ENCODE measurements at places on chromosomes 6 and 20.

DNA sequence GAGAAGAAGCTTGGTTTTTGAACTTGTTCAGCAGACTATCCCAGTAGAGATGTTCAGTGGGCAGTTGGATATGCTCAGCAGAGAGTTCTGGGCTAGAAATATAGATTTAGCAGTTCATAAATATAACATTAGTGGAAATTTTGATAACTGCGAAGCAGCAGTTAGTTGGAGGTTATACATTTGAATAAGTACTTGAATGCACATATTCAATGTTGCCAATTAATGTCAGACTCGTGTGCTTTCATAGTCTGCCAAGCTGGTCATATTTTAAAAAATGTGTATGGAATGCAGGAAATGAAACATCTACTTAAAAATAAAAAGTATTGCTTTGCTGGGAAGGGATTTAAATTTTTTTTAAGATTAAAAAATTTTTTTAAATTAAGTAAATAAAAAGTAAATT lies 92.5 kb upstream of the E2F3 start:
- DNase-seq = no peak

GRCh38 chr20:14955399-14955798 lies 618.0 kb upstream of the FLRT3 start:
- DNase-seq = no peak

DNA sequence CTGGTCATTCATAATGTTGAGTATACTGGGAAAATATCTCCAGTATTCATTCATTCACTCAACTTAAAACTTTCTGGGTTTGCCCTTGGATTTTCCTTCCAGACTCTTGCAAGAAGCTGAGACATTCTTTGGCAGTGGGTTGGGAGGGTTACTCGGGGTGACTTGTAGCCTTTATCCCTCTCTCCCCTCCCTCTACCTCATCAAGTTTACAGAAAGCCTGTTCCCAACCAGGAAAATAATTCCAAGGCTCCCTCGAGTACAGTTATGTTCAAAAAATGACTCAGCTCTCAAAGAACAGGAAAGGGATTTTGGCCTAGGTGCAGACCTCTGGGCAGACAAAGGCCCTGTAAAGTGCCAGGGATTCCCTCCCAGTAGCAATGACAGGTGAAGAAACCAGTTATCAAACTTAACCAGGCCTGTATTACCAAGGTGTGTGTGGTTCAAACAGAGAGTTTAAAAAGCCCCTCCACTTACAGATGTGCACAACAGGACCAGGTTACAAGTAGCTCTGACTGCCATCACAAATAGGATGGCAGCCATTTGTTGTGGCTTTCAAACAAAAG lies 22.2 kb downstream of the FKBP1A start:
- DNase-seq = no peak

DNA sequence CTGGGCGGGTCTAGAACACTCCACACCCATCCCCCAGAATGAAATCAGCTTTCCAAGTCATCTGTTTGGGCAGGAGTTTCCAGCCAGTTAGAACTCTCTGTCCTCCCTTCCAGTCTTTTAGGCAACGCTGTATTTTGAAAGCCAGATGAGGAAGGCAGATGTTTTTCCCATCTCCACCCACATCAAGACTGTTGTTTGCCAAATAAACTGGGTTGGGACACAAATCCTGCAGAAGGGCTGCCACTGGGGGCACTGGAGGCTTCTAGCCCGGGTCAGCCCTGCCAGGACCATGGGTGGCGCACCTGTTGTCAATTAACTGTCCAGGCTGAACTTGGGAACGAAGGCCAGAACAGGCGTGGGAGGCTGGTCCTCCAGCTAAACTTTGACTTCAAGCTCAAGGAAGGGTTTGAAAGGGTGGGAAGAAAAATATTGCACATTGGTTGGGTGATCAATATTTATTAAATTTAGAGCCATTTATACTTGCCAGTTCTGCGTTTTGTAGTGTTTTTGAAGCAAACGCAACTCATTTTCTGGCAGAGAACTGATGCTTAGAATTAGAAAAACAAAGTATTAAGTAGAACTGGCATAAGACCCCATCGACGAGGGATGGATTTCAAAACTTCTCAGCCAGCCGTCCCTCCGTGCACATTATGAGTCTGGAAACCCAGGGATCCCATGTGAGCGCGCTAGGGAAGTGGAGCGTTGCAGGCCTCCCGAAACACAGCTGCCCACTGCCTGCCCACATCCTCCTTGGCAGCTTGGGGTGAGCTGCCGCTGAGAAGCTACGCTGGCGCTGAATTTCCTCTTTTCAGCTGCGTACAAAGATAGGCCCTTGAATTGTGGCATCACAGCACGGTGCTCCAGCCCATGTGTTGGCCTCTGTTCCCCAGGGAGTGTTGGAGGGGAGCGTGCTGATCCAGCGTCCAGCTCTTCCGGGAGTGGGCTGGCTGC lies 297.4 kb downstream of the QKI start:
- no peak for DNase-seq

DNA sequence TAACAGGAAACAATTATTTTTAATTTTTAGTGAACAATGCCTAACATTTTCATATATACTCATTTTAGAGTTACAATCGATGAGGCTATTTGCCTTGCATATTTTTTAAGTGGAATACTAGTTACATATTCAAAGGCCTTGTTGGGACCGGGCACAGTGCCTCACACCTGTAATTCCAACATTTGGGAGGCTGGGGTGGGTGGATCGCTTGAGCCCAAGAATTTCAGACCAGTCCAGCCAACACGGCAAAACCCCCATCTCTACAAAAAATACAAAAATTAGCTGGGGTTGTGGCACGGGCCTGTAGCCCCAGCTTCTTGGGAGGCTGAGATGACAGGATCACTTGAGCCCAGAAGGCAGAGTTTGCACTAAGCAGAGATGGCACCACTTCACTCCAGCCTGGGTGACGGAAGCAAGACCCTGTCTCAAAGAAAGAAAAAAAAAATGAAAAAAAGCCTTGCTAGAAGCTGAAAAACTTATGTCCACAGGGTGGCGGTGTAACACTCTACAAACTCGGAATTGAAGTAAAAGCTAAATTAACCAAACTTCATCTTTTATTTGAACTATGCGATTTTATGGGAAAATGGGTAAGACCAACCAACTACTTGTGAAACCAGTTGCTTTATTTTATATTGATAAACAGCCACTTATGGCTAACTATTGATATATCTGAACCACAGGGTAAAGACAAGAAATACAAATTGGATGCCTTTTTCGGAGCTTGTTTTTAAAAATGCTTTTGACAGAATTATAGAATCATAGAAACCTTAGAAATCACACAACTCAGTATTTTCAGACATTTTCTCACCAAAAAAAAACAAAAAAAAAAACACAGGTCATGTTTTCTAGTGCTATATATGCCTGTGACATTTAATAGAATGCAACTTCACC lies 24.1 kb upstream of the ROS1 start:
- DNase-seq = peak; percentile 39

DNA sequence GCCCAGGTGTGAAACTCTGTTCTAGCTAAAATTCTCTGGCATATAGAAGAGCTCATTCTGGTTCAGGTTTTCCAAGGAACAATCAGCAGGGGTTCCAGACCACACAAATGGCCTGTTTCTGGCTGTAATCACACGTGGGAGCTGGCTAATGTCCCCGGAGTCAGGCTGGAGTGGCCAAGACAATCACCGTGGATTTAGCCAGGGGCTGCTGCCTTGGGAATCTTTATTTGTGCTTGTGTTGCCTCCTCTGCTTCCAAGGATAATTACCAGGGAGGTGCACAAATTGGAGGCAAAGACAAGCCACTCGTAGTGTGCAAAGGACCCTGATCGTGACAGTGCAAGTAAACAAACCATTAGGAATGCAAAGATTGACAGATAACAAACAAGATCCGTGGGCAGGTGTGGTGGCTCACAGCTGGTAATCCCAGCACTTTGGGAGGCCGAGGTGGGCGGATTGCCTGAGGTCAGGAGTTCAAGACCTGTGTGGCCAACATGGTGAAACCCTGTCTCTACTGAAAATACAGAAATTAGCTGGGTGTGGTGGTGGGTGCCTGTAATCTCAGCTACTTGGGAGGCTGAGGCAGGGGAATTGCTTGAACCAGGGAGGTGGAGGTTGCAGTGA lies 77.3 kb downstream of the KCNB1 start:
- DNase-seq = no peak

DNA sequence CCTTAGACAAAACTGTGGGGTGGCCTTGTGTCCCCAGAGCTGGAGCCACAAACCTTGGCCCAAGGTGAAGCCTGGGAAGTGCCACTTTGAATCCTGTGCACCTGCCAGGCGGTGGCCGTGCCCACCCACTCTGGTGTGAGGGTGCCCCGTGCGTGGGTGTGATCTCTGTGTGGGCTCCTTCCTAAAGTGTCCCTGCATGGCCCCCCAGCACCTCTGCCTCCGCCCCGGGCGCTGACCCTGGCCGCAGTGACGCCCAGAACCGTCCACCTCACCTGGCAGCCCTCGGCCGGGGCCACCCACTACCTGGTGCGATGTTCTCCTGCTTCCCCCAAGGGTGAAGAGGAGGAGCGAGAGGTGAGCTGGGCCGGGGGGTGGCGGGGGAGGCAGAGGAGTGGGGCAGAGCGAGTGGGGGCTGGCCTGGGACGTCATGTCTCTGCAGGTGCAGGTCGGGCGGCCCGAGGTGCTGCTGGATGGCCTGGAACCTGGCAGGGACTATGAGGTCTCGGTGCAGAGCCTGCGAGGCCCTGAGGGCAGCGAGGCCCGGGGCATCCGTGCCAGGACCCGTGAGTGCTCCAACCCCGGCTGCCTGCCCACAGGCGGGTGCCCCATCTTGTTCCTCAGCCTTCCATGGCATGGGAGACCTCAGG lies 18.3 kb downstream of the COL20A1 start:
- no peak for DNase-seq

GRCh38 chr20:43900496-43900895 lies 14.2 kb upstream of the TOX2 start:
- no peak for DNase-seq

GRCh38 chr6:134373282-134373922 lies 55.5 kb upstream of the SGK1 start:
- peak; percentile 39 for DNase-seq

DNA sequence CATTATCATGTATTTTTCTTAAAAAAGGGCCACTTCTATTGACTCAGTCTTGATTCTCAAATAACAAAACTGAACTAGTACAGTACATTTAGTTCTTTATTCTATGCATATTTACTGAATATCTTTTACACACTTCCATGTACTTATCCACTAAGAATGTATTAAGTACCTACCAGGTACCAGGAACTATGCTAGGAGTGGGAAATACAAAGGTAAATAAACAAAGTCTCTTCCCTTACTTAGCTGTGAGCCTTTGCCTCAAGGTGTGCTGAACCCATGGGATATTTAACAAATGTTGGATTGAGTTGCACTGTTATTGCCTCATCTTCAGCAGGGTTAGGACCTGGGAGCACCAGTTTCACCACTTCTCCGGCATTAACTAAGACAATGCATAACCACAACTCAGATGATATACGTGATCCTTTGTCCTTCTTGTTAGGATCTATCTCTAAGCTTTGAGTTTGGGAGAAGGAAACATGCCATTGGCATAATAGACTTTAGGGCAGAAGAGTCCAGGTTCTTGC lies 533.9 kb downstream of the TFAP2B start:
- DNase-seq = no peak

GRCh38 chr6:106659859-106660258 lies 30.5 kb downstream of the QRSL1 start:
- no peak for DNase-seq

DNA sequence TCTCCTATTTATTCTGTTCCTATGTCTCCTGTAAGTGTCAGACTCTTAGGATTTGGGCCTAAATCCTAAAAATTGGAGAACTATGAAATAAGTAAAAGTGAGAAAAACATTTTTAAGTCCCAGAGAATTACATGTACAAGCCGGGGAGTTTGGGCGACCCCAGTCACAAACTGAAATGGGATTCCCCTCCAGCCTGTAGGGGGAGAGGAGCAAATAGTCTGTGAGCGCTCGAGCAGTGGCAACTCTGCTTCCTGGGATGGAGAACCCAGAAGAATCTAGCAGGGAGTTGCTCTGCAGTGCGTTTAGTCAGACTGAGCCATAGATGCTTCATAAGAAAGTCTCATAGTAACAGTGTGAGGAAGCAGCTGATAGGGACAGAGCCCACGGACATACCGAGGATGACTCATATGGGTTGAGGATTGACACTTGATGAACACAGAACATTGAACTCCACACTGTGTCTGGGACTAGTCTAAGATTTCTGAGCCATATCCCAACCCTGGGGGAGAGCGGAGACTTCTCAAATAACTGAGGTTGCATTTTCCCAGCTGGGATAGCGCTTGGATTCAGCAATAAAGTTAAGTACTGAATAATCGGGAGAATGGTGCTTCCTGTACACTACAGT lies 437.2 kb downstream of the BCKDHB start:
- no peak for DNase-seq

- no peak for DNase-seq
Measured at GRCh38 chr6:164075981-164076615, 661.6 kb downstream of the QKI start.

DNA sequence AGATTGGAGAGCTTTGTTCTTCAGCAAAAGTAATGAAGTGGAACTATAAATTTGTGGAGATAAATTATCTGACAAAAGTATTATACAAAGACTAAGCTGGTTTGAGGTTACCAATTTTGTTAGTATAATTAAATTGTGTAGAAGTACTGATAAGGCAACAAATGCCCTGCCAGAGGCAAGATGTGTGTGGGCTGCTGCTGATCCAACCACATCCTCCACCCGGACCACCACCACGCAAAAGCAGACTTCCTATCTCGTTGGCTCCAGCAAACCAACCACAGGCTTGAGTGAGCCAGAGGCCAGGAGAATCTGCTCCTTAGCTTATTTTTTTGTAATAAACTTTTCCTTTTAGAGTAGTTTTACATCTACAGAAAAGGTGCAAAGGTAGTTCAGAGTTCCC lies 1.1 kb upstream of the MYLK4 start:
- no peak for DNase-seq

DNA sequence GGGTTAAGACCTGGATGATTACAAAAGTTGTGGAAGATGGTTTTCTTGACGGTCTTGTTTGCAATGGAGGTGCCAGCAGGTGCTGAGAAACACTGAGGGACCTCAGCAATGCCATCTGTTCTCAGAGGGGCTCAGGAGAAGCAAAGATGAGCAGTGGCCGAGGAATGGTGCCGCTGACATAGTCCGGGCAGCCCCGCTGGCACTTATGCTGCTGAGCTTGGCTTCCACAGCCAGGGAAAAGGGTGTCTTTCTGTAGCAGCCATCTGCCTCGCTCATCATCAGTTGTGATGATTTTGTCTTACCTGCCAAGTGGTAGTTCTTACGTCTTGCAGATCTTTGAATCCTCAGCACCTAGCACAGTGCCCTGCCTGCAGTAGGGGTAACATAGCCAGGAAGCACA lies 55.7 kb downstream of the PPP1R14C start:
- DNase-seq = no peak
